ENCODE measurements at places on chromosomes 3 and 15. TPM values are rescaled to one million over a fixed set of nuclear protein-coding genes. Genes with fewer than 3 reads are reported as not detected.

DNA sequence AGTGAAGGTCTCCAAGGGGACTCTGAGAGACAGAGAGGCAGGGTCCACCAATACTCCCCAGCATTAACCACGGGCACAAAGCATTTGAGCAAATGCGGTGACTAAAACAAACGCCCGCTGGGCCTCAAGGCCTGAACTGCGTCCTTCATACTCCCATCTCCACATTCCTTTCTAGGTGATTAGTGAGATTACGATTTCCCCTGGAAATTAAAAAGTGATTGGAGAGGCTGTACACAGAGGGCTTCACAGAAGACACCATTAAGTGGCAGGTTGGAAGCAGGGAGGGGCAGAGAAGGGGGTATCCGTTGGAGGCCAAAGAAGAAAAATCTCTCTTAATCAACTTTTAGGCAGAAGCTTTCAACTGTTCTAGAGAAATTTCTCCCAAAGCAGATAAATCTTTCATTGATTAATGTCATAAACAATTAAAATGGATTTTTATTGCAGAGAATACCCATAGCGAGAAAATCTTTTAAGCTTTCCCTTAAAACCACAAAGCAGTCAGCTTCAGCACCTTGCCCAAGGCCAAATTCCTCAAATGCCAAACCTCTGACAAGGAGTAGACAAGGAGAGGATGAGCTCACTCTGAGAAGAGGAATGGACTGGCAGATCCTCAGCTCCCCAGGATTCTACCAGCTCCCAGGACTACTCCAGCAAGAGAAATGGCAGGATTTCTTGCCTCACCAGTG is 38.2 kb downstream of the MB21D2 start:
- DNase-seq = peak; percentile 50

GOLGA8G gene
- not detected for total RNA-seq

GP9 gene
- total RNA-seq = not detected

DNA sequence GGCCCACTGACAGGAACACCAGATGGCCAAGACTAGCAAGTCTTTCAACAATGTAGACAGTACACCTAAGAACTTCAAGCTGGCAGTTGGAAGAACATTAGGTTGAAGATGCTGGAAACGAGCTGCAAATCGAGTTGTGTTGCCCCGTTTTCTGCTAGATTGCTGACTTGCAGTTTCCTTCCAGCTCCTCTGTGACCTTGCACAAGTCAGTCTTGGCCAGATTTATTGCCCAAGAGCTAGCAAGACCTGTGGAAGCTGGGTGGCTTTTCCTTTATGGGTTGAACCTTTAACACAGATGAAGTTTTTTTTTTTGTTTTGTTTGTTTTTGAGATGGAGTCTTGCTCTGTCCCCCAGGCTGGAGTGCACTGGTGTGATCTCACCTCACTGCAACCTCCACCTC is 2.9 kb upstream of the RBM6 start:
- no peak for DNase-seq

- DNase-seq = no peak
These were observed 238.3 kb upstream of the FEZF2 start for GRCh38 chr3:62611541-62612240.

DNA sequence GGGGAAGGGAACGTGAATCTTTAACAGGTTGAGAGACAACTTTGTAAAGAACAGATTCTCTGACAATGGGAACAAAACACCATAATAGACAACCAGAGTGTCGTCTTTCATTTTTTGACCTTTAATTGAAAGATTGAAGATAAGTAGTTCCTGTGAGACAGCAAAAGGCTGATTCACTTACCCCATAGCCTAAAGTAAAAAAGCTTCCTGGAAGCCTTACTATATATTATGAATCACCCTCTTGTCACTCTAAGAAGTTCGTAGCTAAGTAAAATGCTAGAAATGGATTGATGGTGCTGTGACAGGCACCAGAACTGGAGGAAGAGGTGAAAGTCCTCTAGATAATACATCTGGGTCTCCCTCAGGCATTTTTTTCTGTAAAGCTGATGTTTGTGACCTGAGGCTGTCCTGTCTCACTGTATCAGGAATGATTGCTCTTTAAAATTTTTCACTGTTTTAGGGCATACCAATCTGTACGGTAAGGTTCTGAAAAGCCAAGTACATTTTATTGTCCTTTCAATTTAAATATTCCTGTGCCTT is 824.6 kb upstream of the SEMA6D start:
- no peak for DNase-seq

ATP2B2 gene
- total RNA-seq = not detected

- DNase-seq = peak; percentile 16
These were observed 602.3 kb upstream of the SUCLG2 start for GRCh38 chr3:68256635-68257223.

CEP97 gene
- total RNA-seq = 3.3 TPM

DNA sequence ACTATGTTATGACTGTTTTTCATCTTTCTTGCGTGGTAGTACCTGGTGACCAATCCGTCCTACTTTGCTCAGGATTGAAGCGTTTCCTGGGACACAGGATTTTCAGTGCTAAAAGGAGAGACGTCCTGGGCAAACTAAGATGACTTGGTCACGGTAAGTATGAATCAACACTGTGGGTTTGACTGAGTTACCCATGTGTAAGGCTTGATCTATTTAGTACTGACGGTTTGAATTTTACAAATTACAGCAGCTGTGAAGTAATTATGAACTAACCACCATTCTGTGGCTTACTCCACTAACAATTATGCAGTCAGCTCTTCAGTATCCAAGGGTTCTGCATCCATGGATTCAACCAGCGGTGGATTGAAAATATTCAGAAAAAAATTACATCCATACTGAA is 172.9 kb upstream of the FEZF2 start:
- no peak for DNase-seq

LEKR1 gene
- total RNA-seq = 1.4 TPM

DNA sequence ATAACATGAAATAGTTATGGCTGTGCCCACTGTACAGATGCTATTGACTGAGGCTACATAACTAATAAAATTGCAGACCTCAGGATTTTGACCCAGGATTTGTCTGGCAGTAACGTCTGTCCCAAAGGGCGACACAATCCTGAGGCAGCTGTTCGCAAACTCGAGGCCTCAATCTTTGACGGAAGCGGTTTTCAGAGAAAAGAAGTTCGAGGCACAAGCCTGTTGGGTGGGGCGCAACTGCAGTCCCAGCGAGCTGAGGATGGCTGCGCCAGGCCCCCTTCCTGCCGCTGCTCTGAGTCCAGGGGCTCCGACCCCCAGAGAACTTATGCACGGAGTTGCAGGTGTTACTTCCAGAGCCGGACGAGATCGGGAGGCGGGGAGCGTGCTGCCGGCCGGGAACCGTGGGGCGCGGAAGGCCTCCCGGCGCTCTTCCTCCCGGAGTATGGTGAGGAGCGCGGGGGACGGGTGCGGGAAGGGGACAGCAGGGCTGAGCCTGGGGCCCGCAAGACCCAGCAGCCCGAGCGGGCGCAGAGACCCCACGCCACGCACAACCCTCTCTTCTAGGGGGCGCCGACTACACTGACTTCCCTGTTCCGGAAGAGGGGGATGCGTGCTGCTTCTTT is at the start of gene PARP15:
PARP15 (plus strand) TSS at position 242 of the 623 bp plus-strand sequence; CDS start at position 260, 18 bp downstream.
- DNase-seq = no peak

GRCh38 chr3:157566596-157566995 is 63.4 kb upstream of the VEPH1 start:
- DNase-seq = no peak

DNA sequence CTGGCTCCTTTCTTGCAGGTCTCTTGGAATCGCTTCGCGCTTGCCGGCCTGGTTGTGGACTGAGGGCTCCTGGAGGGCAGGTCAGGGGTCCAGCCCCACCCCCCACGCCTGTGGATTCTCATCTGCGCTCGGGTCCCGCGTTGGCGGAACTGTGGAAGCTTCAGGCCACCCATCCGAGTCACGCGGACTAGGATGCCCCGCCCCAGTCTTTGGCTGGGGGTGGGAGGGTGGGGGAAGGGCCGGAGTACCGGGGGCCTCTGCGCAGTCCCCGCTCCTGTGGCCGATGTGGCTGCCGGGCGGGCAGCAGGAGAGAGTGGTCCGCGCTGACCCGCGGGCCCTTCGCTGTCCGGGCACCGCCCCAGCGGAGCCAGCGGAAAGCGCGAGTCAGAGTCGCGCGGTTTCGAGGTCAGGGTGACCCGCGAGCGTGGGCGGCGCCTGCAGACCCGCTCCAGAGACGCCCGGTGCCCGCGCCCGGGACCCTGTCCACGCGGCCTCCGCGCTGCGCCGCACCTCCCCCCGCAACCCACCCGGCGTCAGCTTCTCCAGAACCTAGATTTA is 114.2 kb downstream of the KLF13 start:
- no peak for DNase-seq

SV2B gene
- total RNA-seq = not detected

PAK6 gene
- total RNA-seq = 6.4 TPM

FBXO45 gene
- 10.6 TPM for total RNA-seq

- peak; percentile 68 for DNase-seq
These were observed 524 bp upstream of the TOPBP1 start for GRCh38 chr3:133662278-133662651.

GRCh38 chr3:11434563-11435096 is 162.4 kb downstream of the ATG7 start:
- DNase-seq = no peak

GRCh38 chr15:72063186-72063585 is 54.8 kb downstream of the MYO9A start:
- DNase-seq = no peak

DNA sequence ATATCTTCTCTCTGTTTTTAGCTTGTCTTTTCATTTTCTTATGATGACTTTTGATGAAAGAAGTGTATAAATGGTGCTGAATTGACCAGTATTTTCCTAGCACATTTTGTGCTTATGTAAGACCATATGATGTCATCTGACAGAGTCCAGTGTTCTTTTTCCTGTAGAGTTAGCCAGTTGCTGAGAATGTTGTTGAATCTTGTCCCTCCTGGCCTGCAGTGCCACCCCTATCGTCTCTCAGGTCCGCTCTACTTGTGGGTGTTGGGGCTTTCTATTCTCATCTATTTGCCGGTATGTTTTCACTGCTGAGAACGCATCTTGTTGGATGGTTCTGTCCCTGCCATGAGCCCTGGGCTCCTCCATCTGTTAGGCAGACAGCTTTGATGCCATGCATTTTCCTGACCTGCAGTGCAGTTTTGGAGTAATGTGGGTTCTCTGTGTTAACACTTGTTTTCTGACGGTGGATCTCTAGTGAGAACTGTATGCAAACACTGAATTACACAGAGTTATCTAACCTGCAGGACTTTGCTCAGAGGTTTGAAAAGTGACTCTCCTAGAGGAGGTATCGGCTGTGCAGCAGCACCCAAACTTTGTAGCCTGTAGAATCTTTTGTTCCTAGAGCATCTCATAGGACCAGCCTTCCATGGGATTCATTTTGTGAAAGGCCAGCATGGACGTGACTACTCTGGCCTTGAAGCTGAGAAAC is 44.6 kb downstream of the SLC6A20 start:
- DNase-seq = no peak

- peak; percentile 81 for DNase-seq
These were observed 9.6 kb downstream of the KBTBD13 start for GRCh38 chr15:65085990-65086679.

DNA sequence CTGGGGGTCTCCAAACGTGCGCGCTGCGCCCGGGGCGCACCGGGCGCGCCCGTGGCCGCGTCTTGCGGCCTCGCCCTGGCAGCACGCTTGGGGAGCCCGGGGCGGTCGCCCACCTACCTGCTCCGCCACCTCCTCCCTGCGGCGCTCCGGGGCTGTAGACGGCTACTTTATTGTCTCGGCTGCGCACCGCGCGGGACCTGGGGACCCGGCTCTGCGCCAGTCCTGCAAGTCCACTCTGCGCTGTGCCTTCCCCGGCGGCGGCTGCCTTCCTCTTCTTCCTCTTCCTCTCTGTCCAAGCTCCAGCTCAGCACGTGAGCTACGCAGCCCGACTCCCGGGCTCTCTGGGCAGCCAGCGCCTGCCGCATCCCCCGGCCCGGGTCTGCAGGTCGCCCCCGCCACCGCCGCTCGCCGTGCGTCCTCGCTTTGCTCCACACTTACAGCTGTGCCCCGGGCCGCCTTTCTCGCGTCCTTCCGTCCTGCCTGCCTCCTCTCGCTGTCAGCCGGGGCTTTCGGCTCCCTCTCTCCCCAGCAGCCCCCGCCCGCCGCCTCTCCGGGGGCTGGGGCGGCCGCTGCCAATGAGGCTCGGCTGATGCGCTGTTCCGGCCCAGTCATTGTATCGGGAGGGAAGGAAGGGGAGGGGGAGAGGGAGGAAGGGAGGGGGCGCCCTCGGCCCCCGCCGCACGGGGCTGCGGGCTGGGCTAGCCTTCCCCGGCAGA is 156.4 kb upstream of the FRMD4B start:
- no peak for DNase-seq

DNA sequence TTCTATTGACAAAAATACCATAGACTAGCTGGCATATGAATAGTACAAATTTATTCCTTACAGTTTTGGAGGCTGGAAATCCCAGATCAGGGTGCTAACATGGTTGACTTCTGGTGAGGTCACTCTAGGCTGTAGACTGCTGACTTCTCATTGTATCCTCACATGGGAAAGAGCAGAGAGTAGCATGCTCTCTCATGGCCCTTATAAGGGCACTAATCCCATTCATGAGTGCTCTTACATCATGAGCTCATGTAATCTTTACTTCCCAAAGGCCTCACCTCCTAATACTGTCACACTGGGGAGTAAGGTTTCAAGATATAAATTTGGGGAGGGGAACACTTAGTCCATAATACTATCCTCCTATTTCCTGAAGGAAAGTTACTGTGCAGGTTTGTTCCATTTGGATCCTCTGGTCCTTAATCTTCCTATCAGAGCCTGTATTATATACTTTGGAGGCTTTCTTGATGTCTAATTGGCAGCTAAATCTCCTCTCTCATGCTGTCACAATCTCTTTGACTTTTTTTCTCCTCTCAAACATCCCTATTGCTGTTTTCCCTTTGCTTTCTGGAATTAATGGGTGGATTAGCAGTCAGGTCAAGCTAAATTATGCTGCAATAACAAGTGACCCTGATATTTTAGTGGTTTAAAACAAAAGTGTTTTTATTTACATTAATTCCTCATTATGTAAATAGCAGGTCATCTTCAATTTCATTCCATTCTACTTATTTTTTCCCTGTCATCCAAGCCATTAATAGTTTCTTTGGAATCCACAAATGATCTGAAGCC is 23.1 kb upstream of the LEKR1 start:
- no peak for DNase-seq

VGLL3 gene
- total RNA-seq = 0.31 TPM

GRCh38 chr3:154745929-154746328 is 315.9 kb upstream of the GPR149 start:
- peak; percentile 23 for DNase-seq

ANKUB1 gene
- not detected for total RNA-seq

GOLGA8S gene
- total RNA-seq = not detected

OSTN gene
- total RNA-seq = not detected
